Articular chondrocyte of knee joint (primary cell): ENCODE measurements at places on chromosomes 5 and 9. TPM values are rescaled to one million over a fixed set of nuclear protein-coding genes. Genes with fewer than 3 reads are reported as not detected.

CAST gene
- total RNA-seq, result 286 and 362 TPM in 2 replicates

NMUR2 gene
- total RNA-seq, result not detected in 2 replicates

ASPN gene
- 17.0 and 21.8 TPM in 2 replicates for total RNA-seq

ENTPD2 gene
- total RNA-seq, result not detected in 2 replicates

GPR151 gene
- total RNA-seq, result not detected in 2 replicates

PCA3 gene
- total RNA-seq, result 0.65 TPM in 2 replicates

MYMK gene
- not detected in 2 replicates for total RNA-seq

LIX1 gene
- 0.11 TPM in 1 of 2 replicates, not detected in the other for total RNA-seq

ZNF782 gene
- 7.2 and 7.6 TPM in 2 replicates for total RNA-seq

DCANP1 gene
- total RNA-seq, result not detected in 2 replicates

PCDHB9 gene
- total RNA-seq, result 0.91 and 2.3 TPM in 2 replicates

NUTM2G gene
- total RNA-seq, result not detected in 2 replicates

SVEP1 gene
- 63.7 and 89.5 TPM in 2 replicates for total RNA-seq

GLE1 gene
- total RNA-seq, result 28.7 and 30.4 TPM in 2 replicates

EIF4E1B gene
- total RNA-seq, result not detected in 2 replicates
